Thyroid gland (tissue), 4 donors: ENCODE measurements at places on chromosomes 7 and 10. TPM values are rescaled to one million over a fixed set of nuclear protein-coding genes. Genes with fewer than 3 reads are reported as not detected.

The PRKG1 gene
- total RNA-seq, result 69.4 TPM

The THSD7A gene
- 4.2 TPM for total RNA-seq

DNA sequence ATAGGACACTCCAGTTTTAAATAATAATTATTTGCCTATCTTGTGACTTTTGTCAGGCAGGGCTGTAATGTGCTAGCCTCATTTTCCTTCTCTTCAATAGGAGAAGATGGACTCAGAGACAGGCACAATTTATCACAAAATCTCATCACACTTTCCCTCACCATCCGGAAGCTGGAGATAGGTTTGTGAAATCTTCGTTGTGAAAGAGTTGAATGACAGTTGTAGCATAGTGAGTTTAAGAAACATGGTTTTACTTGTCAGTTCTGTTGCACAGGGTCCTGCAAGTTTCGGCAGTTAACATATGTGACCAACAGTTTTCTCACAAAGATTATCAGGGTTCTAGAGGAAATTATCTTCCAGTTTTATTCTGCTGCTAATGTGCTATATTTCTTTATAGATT lies 37.7 kb upstream of the MAP3K8 start:
- no peaks in the 10 kb centered on the region for H3K36me3 ChIP-seq
- H3K27me3 ChIP-seq, result no peaks in the 10 kb centered on the region
- H3K4me1 ChIP-seq, result no peaks in the 10 kb centered on the region
- no peak overlapping the region for H3K27ac ChIP-seq
- H3K4me3 ChIP-seq, result no peak overlapping the region
- DNase-seq, result no peak

GRCh38 chr7:127628445-127628844 lies 10.5 kb upstream of the PAX4 start:
- H3K4me1 ChIP-seq, result no peaks in the 10 kb centered on the region
- no peak overlapping the region for H3K4me3 ChIP-seq
- no peaks in the 10 kb centered on the region for H3K27me3 ChIP-seq
- DNase-seq, result no peak

DNA sequence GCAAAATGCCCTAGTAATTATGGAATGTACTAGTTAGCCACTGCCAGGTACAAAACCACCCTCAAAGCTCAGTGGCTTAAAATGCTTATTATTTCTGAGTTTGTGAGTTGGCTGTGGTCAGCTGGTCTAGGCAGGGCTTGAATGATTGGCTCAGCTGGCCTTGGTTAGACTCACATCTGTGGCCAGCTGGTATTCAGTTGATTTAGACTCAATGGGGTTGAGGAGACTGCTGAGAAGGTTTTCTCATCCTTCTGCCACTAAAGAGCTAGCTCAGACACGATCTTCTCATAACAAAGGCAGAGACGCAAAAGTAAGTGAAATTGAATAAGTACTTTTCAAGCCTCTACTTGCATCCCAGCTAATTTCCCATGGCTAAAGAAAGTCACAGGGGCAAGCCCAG lies 57.1 kb upstream of the CYP2C18 start:
- H3K36me3 ChIP-seq, result no peaks in the 10 kb centered on the region
- H3K4me3 ChIP-seq, result no peak overlapping the region
- H3K4me1 ChIP-seq, result no peaks in the 10 kb centered on the region
- no peak for DNase-seq
- H3K27me3 ChIP-seq, result no peaks in the 10 kb centered on the region
- H3K27ac ChIP-seq, result no peak overlapping the region

GRCh38 chr7:128076796-128077271 lies 45.6 kb upstream of the LRRC4 start:
- no peak overlapping the region for H3K27ac ChIP-seq
- H3K27me3 ChIP-seq, result no peaks in the 10 kb centered on the region
- no peak overlapping the region for H3K4me3 ChIP-seq
- H3K4me1 ChIP-seq, result no peaks in the 10 kb centered on the region
- DNase-seq, result peak; percentile 20

DNA sequence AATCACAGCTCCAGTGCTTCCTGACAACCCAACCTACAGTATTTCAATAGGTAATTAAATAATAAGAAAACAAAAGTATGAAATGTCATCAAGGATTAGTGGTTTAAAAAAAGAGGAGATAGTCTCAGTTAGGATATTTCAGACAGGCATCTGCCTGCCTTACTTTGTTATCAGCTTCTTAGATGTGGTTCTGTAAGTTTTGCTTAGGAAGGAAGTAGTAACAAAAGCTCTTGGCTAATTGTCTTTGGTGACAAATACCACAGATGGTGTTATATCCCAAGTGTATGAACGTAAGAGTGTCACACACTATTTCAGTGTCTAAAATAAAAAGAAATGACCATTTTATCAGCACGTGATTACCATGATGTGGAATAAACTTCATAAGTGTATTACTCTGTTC lies 9.8 kb upstream of the ACTA2 start:
- no peaks in the 10 kb centered on the region for H3K36me3 ChIP-seq
- no peaks in the 10 kb centered on the region for H3K4me1 ChIP-seq
- no peaks in the 10 kb centered on the region for H3K27me3 ChIP-seq
- H3K27ac ChIP-seq, result no peak overlapping the region
- DNase-seq, result no peak
- no peak overlapping the region for H3K4me3 ChIP-seq

DNA sequence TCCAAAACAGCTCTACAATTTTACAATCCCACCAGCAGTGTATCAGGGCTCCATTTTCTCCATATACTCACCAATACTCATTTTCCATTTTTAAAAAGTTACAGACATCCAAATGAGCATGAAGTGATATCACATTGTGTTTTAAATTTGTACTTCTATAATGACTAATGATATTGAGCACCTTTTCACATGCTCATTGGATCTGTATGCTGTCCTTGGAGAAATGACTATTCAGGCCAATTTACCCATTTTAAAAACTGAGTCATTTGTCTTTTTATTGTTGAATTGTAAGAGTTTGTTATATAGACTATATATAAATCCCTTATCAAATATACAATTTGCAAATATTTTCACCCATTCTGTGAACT lies 162.0 kb downstream of the MAGI2 start:
- no peaks in the 10 kb centered on the region for H3K4me1 ChIP-seq
- H3K36me3 ChIP-seq, result no peaks in the 10 kb centered on the region
- H3K27me3 ChIP-seq, result no peaks in the 10 kb centered on the region
- DNase-seq, result no peak
- no peak overlapping the region for H3K27ac ChIP-seq
- no peak overlapping the region for H3K4me3 ChIP-seq

DNA sequence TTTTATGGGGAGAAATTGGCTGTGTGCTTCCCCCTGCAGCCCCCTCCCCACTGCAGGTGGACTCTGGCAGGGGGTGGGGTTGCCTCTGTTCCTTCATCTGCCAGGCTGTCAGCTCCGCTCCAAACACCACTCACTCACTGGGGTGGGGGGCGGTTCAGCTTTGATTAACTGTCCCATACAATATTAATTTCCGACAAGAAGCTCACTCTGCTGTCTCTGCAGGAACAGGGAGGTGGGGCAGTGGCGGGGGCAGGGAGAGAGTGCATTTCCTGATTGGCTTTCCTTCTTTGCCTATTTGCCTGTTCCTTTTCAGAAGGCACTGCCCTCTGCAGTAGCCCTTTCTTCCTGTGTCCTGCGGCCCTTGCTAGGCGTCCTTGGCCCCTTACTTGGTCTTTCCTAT lies 500.8 kb downstream of the PLXNA4 start:
- no peak overlapping the region for H3K4me3 ChIP-seq
- H3K27me3 ChIP-seq, result no peaks in the 10 kb centered on the region
- no peak overlapping the region for H3K27ac ChIP-seq
- no peak for DNase-seq
- peaks cover under 1% of the 10 kb centered on the region for H3K4me1 ChIP-seq
- no peaks in the 10 kb centered on the region for H3K36me3 ChIP-seq

- no peak overlapping the region for H3K4me3 ChIP-seq
- H3K4me1 ChIP-seq, result peaks cover 4% of the 10 kb centered on the region
- H3K27me3 ChIP-seq, result no peaks in the 10 kb centered on the region
- DNase-seq, result no peak
- peak overlapping the region; percentile 5 for H3K27ac ChIP-seq
- no peaks in the 10 kb centered on the region for H3K36me3 ChIP-seq
Observed at GRCh38 chr10:121911421-121911697, 16.5 kb downstream of the ATE1 start.

DNA sequence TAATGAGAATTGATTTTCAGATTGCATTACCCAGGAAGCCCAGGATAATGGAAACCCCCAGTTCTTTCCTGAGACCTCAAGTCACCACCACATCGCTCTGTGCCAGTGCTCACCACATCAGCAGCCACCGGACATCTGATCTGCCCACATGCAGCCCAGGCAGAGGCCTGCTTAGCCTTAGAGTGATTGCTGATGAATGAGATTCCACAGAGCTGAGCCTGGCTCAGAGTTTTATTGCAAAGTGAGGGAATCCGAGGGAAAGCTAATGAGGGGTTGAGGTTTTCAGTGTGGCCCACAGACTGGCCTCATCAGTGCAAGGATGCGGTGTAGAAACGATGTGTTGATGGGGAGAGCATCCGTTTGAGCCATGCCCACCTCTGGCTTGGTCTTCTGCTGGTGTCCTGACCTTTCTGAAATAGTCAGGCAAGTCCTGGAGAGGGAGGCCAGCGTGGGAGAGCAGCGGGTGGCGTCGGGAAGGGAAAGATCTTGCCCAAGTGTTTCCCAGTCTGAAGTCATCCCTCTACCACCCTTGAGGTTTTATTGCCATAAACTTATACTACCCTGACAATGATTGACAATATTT lies 120.3 kb downstream of the ITIH5 start:
- H3K4me3 ChIP-seq, result no peak overlapping the region
- no peak overlapping the region for H3K27ac ChIP-seq
- H3K27me3 ChIP-seq, result no peaks in the 10 kb centered on the region
- no peak for DNase-seq

DNA sequence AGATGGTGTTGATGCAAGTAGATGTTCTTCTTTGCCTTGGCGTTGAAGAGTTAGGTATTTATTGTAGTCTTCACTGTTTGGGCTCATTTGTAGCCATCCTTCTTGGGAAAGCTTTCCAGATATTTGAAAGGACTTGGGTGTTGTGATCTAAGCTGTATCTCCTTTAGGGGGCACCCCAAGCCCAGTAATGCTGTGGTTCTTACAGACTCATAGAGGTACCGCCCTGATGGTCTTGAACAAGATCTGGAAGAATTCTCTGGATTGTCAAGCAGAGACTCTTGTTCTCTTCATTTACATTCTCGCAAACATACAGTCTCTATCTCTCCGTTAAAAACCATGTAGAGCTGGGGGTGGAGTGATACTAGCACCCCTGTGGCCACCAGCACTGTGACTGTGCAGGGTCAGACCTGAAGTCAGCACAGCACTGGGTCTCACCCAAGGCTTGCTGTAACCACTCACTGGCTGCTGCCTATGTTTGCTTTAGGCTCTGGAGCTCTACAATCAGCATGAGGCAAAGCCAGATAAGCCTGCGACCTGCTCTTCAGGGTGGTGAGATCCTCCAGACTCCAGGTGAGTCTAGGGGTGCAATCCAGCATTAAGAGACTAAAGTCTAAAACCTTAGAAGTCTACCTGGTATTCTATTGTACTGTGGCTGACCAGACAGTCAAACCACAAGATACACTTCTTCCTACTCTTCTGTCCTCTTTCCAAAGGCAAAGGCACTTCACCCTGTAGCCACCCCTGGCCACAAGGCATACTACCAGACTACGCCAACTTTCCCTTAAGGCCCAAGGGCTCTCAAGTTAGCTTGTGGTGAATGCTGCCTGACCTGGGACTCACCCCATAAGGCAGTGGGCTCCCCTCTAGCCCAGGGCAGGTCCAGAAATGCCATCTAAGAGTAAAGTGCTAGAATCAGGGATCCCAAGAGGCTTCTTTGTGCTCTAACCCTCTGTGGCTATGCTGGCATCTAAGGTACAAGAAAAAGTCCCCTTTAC lies 209.7 kb upstream of the TMEM196 start:
- DNase-seq, result peak; percentile 2
- no peak overlapping the region for H3K4me3 ChIP-seq
- H3K36me3 ChIP-seq, result no peaks in the 10 kb centered on the region

- no peak for DNase-seq
Observed at GRCh38 chr10:106181501-106181900, 983.0 kb downstream of the SORCS1 start.

GRCh38 chr7:51316666-51317581 lies at the start of gene COBL:
COBL (minus strand) TSS chr7:51316809; CDS start chr7:51316633, 176 bp downstream.
- H3K27me3 ChIP-seq, result no peaks in the 10 kb centered on the region
- DNase-seq, result peak; percentile 87
- peaks cover 13% of the 10 kb centered on the region for H3K4me1 ChIP-seq
- H3K4me3 ChIP-seq, result peak within 1 kb of the TSS; percentile 41
- H3K36me3 ChIP-seq, result no peaks in the 10 kb centered on the region
- peak within 1 kb of the TSS; percentile 82 for H3K27ac ChIP-seq

DNA sequence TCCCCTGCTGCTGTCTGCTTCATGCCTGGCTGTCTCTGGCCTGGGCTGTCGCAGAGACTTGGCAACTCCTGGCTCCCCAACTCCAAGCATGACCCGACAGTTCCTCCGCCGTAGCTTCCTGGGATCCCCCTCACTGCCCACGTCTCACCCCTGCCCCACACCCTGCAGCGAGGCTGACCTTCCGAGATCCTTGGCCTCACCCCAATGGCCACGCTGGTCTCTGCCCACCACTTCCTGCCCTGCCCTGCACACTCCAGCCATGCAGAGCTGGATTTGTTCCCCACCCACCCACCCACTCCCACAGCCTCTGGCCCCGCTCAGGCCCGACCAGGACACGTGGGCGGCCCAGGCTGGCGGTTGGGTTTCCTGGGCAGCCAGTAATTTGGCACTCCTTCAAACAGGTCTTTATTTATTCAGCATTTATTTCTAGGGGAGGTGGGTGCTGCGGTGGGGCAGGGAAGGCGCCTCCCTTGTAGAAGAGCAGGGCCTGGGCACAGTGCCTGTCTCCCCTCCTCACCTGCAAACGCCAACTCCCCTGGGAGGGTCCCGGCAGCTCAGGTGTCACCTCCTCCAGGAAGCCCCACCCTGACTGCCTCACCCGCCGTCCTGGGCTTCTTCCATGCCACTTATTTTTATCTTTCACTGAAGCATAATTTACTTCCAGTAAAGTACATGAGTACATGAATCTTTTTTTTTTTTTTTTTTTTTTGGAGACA lies 25.5 kb downstream of the GTF2IRD1 start:
- no peak overlapping the region for H3K4me3 ChIP-seq
- H3K36me3 ChIP-seq, result no peaks in the 10 kb centered on the region
- peak; percentile 92 for DNase-seq
- no peaks in the 10 kb centered on the region for H3K27me3 ChIP-seq
- peaks cover 90% of the 10 kb centered on the region for H3K4me1 ChIP-seq

DNA sequence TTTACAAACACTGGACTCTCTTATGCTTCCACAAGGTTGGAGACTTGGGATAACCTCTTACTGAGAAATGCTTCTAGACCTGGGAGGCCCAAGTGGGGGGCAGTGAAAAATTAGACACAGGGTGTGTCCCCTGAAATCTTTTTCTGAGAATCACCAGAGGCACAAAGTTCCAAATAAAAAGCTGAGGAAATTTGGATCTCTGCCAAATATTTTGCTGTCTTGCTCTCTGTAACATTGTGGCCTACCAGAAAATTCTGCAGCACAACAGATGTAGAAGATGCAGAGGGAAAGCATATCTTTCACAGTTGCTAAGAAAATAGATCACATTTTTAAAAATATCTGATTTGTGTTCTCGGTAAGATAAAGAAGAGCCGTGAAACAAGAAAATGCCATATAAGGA lies 849.4 kb downstream of the CCSER2 start:
- DNase-seq, result no peak
- H3K27ac ChIP-seq, result no peak overlapping the region
- no peaks in the 10 kb centered on the region for H3K4me1 ChIP-seq
- no peaks in the 10 kb centered on the region for H3K36me3 ChIP-seq

GRCh38 chr7:95700917-95701316 lies 71.4 kb upstream of the DYNC1I1 start:
- no peak overlapping the region for H3K27ac ChIP-seq
- H3K27me3 ChIP-seq, result no peaks in the 10 kb centered on the region
- no peak for DNase-seq
- no peaks in the 10 kb centered on the region for H3K4me1 ChIP-seq

GRCh38 chr10:123470336-123470921 lies 195.7 kb upstream of the GPR26 start:
- no peak for DNase-seq
- H3K36me3 ChIP-seq, result no peaks in the 10 kb centered on the region
- H3K4me1 ChIP-seq, result no peaks in the 10 kb centered on the region
- no peak overlapping the region for H3K4me3 ChIP-seq
